ENCODE measurements at places on chromosomes 6 and 20. TPM values are rescaled to one million over a fixed set of nuclear protein-coding genes. Genes with fewer than 3 reads are reported as not detected.

The BMP2 gene
- 22.5 TPM for total RNA-seq

The SPTLC3 gene
- total RNA-seq = 9.7 TPM

DNA sequence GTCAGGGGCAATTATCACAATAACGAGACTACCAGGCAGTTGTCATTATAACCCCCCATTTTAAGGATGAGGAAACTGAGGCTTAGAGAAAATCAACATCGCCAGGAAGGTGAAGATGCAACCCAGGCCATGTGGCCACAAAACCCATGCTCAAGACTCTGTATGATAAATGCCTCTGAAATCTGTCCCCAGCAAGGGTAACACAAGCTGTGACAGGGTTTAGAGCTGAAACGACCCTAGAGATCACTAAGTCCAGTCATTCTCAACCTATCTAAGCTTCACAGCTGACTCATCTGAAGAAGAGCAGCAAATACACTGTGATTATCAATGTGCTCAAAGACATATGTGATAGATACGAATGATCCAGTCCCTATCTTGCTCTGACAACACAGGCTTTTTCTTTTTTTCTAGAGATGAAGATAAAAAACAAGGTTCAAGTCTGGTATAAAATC lies 47.0 kb downstream of the ARHGAP18 start:
- no peak for DNase-seq

DNA sequence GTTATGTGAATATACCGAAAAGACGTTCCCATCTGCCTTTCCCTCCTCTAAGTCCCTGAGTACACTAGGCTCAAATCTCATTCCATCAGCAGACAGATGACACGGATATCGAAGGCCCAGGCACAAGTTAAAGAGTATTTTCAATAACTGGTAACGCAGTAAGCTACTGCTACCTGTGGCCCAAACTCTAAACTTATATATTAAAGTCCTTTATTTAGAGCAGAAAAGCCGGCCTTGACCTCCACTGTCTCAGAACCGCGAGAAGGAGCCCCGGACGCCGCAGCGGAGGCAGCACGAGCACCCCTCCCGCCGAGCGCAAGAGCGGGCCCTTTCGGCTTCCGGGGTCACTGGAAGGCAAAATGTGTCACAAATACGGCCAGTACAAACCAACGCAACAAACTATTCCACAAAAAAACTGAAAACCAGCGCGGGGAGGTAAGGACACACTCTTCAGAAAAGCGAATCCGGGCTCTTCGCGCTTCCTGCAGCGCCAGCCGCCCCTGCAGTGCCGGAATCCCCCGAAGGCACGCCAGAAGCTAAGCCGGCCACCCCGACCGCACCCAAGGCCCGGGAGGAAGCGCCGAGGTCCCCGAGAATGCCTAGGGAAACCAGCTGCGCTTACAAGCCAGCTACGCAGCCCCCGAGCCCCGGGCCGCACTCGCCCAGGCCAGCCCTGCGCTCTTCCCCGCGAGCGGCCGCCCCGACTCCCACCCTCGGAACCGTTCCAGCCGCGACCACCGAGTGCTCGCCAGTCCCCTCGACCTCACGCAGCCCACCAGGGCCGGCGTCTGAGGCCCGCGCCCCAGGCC lies 681 bp downstream of the DIDO1 start:
- peak; percentile 71 for DNase-seq

The RAET1G gene
- not detected for total RNA-seq

The TBX18 gene
- 0.23 TPM for total RNA-seq

GRCh38 chr20:33636776-33637175 lies 25.4 kb upstream of the C20orf144 start:
- DNase-seq = no peak

DNA sequence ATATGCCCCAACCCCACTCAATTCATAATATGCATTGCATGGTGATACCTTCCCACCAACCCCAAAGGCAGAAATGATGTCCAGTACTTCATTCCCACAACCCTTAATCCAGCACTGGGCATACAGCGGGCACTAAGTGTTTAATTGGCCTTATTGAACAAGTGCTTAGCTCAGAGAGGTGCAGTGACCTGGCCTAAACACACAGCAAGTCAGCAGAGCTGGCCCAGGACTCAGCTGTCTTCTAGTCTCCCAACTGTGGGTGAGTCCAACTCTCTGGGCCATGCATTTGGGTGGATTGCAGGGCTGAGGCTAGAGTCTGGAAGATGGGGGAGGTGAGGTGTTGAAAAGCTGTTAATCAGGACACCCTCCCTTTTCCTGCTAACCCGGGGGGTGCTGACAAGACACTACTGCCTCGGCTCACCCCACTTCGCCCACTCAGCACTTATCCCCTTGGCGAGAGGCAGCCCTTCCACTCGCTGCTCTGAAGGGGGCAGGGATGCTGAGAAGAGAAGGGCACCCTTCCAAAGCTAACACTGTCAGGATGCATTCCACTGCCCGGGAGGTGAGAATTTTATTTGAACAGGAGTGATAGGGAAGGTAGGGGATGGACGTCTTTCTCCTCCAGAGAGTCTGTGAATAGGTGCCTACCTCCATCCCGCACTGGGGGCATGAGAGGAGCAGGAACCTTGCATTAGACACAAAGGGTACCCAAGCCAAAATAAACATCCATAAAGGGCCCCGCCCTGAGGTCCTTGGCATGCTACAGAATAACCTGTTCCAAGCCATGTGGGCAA lies 14.2 kb downstream of the KCNK5 start:
- DNase-seq = no peak

DNA sequence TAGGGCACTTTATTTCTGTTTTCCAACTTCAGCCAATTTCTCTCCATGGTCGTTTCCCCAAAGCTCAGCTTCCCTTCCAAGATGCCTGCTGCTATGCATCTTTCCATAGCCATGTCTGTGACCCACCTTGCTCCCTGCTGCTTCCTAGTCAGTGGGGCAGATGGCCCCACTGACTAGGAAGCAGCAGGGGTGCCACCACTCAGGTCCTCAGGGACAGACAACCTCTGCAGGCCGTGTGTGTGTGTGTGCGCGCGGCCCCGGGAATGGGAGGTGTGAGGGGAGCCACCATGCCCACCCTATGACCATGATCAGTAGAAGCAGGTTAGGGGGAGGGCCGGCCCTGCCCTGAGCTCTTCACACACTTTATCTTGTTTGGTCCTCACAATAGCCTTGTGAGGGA lies 2.7 kb upstream of the IP6K3 start:
- no peak for DNase-seq

The PAK5 gene
- total RNA-seq = 0.06 TPM

DNA sequence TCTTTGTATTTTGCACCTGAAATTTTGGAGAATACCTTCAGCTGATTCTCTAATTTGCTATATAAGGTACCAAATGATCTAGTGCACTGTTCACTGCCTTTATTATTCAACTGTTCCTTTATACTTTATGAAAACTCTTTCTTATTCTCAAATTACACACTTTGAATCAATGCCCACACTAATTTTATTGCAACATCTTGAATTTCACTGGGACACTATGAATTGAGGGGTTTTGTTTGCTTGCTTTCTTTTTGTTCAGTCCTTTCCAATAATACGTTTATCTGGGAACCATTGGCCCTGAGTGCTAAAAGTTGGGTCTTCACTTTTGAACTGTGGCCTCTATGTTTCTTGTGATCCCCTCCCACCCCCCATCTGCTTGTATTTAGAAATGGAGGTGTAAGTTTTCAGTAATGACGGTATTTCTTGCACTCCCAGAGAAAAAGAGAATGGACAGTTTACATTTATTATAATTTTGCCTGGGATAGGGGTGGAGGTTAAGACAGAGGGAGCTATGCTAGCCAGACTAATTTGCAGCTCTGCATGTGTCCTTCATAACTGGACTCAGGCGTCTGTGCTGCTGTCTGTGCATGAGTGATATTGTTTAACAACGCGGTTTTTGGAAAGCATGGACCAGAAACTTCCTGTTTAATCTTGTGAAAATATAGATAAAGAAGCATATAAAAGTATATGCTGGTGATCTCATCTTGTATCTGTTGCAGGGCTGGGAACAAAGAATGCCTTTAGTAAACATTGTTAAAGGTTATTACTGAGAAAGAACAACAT lies 98.1 kb downstream of the DNAH8 start:
- no peak for DNase-seq

- no peak for DNase-seq
Observed at GRCh38 chr20:5910186-5910585, 40.1 kb downstream of the TRMT6 start.

The ACSS1 gene
- 29.8 TPM for total RNA-seq

DNA sequence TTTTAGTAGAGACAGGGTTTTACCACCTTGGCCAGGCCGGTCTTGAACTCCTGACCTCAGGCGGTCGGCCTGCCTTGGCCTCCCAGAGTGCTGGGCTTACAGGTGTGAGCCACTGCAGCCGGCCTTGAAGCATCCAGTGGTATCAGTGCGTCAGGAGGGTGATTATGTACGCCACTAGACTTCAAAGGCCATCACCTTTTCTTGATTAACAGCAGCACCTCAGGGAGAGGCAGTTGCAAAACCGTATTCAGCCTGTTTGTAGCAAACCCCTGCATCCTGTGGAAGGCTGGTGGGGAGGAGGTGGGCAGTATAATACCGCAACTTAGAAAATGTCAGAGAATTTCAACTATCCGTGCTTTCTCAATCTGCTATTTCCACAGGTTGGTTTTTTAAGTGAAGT lies 27.3 kb upstream of the SHLD1 start:
- DNase-seq = no peak

DNA sequence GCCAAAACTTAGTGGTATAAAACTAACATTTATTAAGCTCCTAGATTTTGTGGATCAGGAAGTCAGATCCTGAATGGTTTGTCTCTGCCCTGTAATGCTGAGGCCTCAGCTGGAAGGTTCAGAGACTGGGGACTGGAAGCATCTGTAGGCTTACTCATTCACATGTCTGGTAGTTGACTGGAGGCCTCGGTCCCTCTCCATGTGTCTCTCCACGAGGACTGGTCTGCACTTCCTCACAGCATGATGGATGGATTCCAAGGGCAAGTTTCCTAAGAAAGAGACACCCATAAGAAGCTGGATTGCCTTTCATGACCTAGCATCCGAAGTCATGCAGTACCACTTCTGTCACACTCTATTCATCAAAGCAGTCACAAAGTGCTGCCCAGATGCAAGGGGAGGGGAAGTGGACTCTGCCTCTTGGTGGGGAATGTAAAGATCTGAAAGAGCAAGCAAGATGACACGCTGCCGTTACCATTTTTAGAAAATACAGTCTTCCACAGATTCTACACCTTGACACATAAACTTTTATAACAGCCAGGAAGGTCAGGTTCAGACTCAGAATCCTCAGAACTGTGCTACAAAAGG lies 17.2 kb upstream of the MDGA1 start:
- no peak for DNase-seq

GRCh38 chr6:56570413-56571359 lies 72.0 kb downstream of the DST start:
- DNase-seq = no peak

GRCh38 chr6:38169977-38170526 lies 350.5 kb downstream of the ZFAND3 start:
- DNase-seq = no peak

- DNase-seq = no peak
Observed at GRCh38 chr6:37456126-37456525, 23.1 kb downstream of the CMTR1 start.

DNA sequence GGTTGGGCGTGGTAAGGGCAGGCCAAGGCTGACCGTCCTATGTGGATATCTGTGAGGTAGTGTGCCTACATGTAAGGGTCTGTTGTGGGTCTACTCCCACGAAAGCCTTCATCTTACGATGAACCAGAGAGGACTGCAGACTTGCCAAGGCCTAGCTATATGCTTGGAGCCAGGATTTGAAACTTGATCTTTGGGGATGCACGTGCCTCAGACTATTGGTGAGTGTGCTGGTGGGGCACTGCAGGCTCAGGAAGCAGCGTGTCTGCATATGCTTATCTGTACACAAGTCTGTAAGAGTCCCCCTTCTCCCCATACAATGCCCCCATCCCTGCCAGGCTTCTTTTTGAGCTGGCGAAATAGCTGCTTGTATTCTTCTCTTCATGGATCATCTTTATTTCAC lies 17.9 kb downstream of the PLCG1 start:
- no peak for DNase-seq

DNA sequence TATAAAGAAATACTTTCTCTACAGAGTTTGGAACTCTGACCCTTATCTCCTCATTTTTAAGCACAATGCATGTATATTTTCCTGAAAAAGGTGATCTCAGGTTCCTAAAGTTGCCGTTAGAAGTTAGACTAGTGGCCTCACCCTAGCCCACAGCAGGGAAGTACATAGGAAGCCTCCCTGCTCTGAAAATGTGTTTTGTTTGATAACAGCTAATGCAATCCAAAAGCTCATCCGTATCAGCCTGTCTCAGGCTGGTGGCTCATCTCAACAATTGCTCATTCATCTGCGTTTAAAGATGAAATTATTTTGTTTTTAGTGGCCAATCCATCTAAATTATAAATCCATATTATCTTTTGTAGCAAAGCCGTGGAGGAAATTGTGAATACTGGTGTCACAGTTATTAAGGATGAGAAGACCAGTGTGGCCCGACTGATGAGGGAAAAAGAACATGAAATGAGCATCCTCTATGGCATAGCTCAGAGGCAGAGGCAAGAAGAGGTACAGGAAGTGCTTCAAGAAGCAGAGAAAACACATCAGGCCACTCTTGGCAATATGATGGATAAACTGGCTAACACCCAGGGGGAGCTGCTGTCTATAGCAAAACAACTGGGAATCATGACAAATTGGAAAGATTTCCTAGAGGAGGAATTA lies 20.1 kb downstream of the C6orf163 start:
- no peak for DNase-seq

The PHACTR3 gene
- total RNA-seq = 1.1 TPM

- DNase-seq = no peak
Observed at GRCh38 chr20:9400171-9401025, 114.0 kb upstream of the LAMP5 start.

DNA sequence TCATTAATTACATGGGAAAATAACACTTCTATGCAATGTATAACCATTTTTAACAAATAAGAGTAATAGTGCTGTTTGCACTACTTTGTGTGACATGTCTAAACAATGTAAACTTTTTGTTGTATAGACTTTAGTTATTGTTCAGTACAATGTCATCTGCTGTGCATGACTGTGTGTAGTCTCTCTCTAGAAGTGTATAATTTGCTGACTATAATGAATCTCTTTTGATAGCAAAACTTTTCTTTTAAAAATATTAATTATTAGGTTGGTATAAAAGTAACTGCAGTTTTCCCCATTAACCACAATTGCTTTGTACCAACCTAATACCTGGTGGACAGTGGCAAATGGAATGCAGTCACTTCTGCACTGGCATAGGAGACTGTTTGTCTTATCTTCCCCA lies 124.2 kb upstream of the SGK1 start:
- DNase-seq = no peak
